Glutamatergic neuron (in vitro differentiated cells): ENCODE measurements at places on chromosomes 11 and 22.

DNA sequence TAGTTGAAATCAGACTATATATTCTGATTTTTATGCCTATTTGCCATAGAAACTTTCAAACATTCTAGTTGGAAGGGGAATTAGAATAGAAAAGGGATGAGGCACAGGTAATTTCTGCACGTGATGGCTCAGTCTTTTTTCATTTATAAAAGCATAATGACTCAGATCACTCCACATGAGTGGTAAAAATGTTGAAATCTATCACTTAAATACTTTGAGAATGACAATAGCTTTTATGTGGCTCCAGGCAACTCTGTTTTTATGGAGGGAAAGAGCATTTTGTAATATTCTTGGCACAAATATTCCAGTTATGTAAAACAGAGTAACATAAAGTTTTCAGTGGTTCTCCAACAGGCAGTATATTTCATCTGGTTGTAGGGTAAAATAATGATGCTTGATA is 5.9 kb upstream of the MMP3 start:
- DNase-seq: no peak

GRCh38 chr11:67584205-67584880 is 731 bp downstream of the GSTP1 start:
- peak; percentile 67 for DNase-seq

DNA sequence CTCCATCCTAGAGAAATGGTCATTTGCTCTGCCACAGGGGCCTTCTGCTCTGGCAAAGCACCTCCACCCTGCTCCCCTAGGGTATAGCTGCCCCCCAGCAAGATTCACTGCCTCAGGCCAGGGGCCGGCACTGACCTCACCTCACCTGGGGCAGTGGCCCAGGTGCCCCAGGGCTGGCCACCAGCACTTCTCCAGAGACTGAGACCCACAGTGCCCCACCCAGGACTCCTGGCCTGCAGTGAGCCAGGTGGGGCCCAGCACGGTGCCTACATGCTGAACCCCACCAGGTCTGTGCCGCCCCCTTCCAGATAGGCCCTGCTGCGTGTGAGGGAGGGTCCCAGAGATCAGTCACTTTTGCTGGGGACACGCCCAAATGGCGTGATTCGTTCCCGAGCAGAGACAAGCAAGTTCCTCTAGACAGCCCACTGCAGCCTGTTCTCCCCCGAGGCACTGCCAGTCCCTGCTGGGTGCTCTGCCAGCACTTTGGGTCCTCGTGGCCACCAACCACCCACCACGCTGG is 10.8 kb downstream of the GNB1L start:
- no peak for DNase-seq

- no peak for DNase-seq
Measured at GRCh38 chr11:92136797-92137196, 87.8 kb upstream of the FAT3 start.

GRCh38 chr22:42930810-42931420 is 73.8 kb upstream of the ARFGAP3 start:
- no peak for DNase-seq

GRCh38 chr11:12070446-12071267 is 39.7 kb upstream of the MICAL2 start:
- DNase-seq: no peak
